T-cell (primary cell): ENCODE measurements at places on chromosomes 12 and 14. TPM values are rescaled to one million over a fixed set of nuclear protein-coding genes. Genes with fewer than 3 reads are reported as not detected.

GUCY2C gene
- 0.06 TPM for total RNA-seq

SERPINA10 gene
- total RNA-seq, result not detected

SLC7A8 gene
- 8.1 TPM for total RNA-seq

- no peak for DNase-seq
These were observed 98.8 kb downstream of the FRMD6 start for GRCh38 chr14:51750542-51750941.

DNA sequence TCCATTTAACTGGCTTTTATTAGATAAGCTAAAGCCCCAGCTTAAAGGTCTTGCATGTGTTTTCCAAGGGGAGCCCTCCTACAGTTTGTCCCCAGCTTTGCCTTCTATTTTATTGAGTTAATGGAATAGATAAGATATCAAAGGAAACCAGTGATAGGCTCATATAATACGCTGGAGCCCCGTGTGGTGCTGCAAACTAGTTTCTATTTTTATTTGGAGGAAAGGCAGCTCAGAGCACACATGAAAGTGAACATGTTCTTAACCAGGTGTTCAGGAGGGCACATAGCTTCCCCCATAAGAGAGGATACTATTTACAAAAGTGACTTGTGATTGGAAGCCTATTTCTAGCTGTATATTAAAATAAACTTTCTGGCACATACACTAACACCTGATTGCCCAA lies 251.7 kb downstream of the PDZRN4 start:
- DNase-seq, result no peak

- DNase-seq, result no peak
These were observed 148.0 kb downstream of the SLC38A4 start for GRCh38 chr12:46677749-46678148.

- DNase-seq, result no peak
These were observed 112.8 kb downstream of the SYT1 start for GRCh38 chr12:78977304-78977867.

DNA sequence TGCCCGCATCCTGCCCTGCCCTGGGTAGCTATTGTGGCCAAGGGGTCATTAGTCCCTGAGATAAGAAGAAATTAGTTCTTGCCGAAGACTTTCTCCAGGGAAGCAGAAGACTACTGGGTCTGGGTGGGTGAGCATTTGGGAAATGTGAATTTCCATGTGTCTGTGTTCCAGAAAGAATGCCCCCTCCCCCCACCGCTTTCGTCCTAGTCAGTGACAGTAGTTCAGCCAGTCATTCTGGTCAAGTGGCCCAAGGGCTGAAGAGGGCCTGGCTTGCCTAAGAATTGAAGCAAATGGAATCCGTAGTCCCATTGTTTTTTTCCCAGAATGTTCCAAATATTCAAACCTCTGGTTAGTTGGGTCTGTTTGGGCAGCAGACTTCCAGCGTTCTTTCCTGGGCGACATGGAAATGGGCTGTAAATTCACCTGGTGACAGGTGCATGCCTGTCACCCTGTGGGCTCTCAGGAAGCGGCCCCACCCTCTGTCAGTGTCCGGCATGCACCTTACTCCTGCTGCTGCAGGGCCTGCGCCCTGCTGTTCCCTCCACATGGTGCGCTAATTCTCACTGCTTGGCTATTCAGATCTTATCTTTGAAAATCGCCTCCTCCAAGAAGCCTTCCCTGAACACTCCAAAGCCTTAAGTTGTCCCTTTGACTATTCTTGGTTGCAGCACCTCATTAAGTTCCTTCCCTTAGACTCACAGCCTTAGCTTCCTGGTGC lies 1.4 kb upstream of the RFLNA start:
- DNase-seq, result no peak
